Activated T-helper 1 cell treated with anti-CD3 and anti-CD28 coated beads, Interleukin-2, amount 50 U/mL, for 16 hours (primary cell): ENCODE measurements at places on chromosomes 7 and 10.

GRCh38 chr10:71089162-71089561 is 123.2 kb upstream of the UNC5B start:
- no peak for DNase-seq

GRCh38 chr10:98028168-98028770 is 2.2 kb downstream of the CRTAC1 start:
- DNase-seq, result peak; percentile 32

- DNase-seq, result peak; percentile 33
These were observed 729 bp downstream of the DNAJB6 start for GRCh38 chr7:157337316-157338149.

GRCh38 chr7:137753948-137754851 is 92.6 kb downstream of the DGKI start:
- no peak for DNase-seq

GRCh38 chr7:30448461-30449189 is 30.0 kb downstream of the NOD1 start:
- no peak for DNase-seq

DNA sequence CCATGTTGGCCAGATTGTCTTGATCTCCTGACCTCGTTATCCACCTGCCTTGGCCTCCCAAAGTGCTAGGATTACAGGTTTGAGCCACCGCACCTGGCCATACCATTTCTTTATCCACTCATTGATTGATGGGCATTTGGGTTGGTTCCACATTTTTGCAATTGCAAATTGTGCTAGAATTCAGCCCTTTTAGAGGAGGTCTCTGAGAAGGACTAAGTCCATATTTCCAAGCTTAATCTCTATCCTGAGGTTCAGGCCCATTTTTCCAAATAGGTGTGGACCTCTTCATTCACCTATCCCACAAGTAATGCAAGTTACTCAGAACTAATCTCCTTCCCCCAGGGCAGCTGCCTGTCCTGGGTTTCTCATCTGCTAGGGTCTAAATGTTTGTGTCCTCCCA is 9.7 kb upstream of the OPTN start:
- no peak for DNase-seq

- DNase-seq, result no peak
These were observed 973.0 kb upstream of the GHITM start for GRCh38 chr10:83166344-83166743.

DNA sequence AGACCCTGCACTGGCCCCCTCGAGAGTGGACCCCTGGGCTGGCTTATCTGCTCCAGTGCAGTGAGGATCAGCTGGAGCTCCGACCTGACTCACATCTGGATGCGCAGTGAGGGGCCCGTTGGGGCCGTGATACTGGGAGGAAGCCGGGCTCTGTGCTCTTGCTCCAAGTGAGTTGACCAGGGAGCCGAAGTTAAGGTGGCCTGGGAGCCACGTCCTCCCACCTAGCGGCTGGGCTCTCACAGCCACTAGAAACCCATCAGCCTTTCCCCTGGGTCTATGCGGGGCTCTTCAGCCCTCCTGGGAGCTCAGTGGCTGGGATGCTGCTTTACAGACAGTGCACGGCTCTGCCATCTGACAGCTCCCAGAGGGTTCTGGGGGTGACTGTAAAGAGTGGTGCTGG is 9.1 kb downstream of the ALKBH4 start:
- no peak for DNase-seq

DNA sequence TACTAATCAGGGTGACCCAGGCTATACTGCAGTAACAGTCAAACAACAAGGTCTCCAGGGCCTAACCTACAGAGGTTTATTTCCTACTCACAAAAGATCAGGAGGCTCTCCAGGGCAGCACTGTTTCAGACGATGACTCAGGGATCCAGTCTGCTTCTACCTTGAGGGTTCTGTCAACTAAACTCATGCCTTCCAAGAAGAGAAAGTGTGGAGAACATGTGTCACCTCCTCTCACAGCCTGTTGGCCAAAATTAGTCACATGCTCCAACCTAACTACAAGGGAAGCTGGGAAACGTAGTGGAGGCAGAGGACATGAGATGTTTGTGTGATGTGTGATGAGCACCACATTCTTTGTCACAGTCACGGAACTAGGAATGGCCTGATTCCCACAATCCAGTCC is 14.7 kb upstream of the INA start:
- DNase-seq, result no peak

DNA sequence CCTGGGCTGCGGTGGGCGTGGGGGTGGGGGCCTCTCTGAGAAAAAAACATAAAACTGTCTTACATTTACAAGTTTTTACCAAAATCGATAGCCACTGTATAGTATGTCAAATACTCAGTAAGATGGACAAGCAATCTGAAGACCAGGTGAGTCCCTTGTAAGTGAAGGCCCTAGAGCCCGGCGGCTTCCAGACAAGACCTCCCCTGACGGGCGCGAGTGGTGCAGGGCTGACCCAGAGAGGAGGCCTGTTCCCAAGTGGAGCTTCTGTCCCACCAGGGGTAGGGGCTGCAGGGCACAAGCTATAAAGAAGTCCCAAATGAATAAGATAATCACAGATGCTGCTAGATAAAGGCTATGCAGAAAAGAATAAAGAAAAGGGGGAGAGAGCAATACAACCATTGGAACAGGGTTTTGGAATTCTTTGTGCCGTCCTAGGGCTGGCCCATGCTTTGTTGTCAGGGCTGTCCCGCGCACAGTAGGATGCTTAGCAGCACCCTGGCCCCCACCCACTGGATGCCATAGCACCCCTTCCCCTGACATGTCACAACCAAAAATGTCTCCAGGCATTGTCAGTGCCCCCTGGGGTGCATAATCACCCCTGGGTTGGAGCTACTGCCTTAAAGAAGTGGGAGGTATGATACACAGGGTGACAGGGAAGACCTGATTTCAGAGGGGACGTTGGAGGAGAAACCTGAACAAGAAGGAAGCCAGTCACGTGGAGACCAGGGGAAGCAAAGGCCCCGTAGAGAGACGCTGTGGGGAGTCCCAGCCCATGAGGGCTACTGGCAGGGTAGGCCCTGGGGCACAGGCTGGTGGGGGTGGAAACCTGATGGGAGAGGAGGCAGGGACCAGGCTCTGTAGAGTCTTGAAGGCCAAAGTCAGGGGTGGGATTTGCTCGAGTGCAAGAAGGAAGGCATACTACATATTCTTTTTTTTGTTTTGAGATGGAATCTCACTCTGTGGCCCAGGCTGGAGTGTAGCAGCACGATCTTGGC is 43.1 kb downstream of the CHST15 start:
- no peak for DNase-seq

DNA sequence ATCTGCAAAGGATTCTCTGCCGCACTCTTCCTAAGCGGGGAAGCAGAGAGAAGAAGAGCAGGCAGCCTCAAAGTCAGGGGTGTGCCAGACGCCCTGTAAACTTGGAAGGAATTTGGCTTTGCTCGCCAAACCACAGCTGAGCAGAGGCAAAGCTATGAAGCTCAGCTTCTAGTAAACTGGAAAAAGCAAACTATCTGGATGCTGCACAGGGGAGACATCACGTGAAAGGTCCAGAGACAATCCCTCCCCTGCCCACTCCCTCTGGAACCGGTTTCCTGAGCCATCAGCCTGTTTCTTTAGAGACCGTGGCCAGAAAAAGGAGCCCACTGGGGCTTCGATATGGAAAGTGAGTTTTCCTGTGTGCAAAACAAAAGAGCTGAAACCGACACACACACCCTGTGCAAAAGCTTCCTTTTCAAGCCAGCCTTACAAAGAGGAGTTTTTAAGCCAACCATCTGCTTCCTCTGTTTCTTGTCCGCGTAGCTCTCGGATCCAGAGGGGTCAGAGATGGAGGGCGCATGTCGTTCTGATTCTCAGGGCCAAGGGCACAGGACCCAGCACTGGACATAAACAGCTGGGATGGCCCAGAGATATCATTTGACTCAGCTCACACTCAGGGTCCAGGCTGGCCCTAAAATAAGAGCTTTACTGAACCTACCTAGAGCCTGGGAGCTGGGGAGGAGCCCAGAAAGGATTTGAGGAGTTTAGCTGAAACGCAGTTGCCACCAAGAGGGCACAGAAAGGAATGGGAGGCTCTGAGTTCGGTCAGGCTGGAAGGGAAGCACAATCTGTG is 58.2 kb upstream of the DNAAF5 start:
- DNase-seq, result no peak

DNA sequence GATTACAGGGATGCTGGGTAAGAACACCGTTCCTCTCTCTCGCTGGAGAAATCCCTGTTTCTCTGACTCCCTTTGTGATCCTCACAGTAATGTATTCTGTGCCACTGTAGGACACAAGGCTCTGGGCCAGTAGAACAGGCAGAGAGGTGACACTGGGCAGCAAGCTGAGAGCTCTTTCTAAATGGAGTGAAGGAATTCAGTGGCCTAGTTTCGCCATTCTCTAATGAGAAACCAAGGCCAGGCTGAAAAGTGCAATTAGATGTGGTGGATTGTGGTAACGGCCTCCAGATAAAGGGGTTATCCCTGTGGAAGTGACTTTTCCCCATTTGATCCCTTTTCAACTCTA is 12.8 kb downstream of the KCTD7 start:
- no peak for DNase-seq

DNA sequence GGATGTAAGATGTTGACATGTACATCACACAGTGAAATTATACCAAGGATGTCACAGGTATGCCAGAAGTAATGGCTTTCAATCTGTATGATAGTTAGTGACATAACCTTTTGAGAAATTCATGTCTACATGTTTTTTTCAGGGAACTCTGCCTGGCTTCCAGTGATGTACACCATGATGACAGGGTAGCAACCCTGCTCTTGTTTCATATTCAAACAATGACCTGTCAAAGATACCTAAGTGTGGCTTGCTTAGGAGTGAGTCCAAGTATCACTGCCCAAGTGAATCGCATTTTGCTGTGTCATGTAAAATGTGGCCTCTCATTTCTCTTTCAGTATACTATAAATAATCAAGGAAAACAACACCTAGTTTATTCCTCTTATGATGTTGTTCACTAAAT is 205.8 kb upstream of the DKK1 start:
- DNase-seq, result no peak

- no peak for DNase-seq
These were observed 49.8 kb downstream of the STK31 start for GRCh38 chr7:23759671-23760391.

- DNase-seq, result no peak
These were observed 107.7 kb upstream of the ADO start for GRCh38 chr10:62696798-62697197.

DNA sequence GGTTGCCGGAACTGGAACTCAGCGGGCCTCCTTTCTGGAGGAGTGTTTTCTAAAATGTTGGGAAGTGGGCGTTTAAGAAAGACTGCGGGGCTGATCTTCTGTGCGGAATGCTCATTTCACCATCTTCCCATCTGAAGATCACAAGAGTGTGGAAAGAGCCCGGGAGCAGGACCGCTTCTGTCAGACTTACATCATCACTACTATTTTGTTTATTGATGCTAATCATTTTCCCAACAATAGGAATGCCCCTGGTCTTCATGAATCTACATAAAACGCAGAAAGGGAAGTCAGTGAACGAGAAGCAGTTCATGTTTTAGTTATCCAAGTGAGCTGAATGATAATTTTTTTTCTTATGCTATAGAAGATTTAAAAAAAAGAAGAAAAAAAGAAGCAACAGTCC is 447.8 kb upstream of the MKI67 start:
- DNase-seq, result no peak

DNA sequence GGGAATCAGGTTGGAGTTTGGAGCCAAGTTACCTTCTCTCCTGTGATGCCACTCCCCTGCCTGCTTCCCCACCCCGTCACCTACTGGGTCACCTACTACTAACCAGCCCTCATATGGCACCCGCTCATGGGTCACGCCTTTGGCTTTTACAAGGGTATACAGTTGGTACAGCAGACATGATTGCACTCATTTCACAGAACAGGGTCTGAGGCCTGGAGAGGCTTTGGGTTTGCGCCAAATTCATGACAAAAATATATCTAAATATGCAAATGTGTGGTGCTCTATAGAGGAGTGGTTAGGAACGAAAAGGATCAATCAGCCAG is 10.7 kb downstream of the CRYGN start:
- no peak for DNase-seq

DNA sequence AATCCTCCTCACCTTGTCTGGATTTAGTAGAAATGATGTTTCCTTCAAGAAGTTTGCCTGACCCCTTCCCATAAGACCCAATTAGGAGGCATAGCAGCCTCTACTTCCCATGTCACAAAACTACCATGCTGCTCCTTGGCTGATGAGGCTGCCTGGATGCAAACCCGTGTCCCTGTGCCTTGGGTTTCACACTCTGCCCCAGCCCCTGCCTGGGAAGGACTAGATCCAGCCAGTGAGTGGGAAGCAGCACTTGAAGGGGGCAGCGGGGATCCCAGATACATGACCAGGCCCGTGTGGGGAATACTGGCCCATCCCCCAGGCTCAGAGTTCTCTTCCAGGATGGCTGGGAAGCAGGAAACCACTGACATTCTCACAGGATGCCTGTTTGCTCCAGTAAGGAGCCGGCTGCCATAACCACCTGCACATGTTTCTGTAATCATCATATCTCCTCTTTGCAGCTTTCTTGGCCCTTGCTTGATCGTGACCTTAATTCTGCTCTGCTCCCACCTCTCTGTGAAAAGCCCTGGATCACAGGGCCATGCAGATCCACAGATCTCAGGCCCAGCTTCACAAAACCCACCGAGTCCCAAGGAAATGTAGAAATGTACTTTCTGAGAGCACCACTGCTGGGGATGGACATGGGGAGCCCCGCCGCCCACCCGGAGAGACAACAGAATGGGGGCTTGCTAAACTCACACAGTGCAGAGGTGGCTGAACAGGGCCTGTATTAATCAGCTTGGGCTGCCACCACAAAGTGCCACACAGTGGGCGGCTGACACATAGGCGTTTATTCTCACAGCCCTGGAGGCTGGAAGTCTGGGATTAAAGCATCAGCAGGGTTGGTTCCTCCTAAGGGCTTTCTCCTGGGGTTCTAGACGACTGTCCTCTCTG is 287.8 kb upstream of the IGFBP3 start:
- DNase-seq, result no peak

GRCh38 chr10:116686632-116687031 is 55.7 kb downstream of the HSPA12A start:
- no peak for DNase-seq

DNA sequence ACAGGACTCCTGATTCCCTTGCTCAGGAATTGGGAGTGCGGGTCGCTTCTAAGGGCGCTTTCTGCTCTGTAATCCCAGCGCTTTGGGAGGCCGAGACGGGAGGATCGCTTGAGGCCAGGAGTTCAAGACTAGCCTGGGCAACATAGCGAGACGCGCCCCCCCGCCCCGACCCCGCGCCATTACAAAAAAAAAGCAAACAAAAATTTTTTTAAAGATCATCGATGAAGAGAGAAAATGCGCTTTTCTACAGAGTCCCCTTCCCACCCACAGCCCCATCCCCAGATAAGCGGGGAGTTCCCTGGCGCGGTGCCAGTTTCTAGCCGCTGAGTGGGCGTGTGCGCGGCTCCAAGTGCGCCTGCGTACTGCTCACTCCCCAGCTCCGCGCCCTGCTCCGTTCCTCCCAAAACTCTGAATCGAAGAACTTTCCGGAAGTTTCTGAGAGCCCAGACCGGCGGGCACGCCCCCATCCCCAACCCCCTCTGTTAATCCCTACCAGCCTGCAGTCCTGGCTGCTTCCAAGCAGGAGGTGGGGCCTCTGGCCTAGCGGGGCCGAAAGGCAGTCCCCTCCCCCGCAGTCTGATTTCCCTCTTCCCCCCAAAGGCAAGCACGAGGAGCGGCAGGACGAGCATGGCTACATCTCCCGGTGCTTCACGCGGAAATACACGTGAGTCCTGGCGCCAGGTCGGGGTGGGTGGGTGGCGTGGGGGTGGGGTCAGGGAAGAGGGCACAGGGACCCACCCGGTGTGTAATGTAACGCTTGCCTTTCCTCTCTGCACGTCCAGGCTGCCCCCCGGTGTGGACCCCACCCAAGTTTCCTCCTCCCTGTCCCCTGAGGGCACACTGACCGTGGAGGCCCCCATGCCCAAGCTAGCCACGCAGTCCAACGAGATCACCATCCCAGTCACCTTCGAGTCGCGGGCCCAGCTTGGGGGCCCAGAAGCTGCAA is 1.0 kb downstream of the HSPB1 start:
- DNase-seq, result peak; percentile 73
